RPMI7951 (cell line): ENCODE measurements at places on chromosomes 3 and 15. TPM values are rescaled to one million over a fixed set of nuclear protein-coding genes. Genes with fewer than 3 reads are reported as not detected.

DNA sequence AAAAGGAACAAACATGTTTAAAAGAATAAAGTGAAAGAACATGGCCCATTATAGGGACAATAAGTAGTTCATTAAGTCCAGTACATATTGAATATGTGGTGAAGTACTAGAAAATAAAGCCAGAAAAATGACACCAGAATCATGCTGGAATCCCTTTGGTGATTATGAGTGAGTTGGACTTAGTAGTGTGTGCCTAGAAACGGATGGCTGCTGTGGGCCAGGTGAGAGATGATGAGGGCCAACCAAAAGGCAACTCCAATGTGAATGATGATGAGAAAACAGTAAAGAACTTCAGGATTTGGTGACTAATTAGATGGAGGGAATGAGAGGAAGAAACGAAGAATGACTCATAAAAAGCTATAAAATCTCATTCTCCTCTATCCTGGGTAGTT lies 3.3 kb downstream of the CRYGS start:
- DNase-seq: peak; percentile 14

- no peak for DNase-seq
Measured at GRCh38 chr3:172102883-172103310, 63.5 kb downstream of the FNDC3B start.

DNA sequence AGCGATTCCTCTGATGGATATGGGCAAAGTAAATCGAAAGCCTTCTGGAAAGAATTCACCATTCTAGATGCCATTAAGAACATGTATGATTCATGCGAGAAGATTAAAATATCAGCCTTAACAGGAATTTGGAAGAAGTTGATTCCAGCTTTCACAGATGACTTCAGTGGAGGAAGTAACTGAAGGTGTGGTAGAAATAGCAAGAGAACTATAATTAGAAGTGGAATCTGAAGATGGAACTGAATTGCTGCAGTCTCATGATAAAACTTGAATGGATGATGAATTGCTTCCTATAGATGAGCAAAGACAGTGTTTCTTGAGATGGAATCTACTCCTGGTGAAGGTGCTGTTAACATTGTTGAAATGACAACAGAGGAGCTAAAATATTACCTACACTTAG lies 30.1 kb upstream of the TBC1D23 start:
- DNase-seq: no peak

GRCh38 chr3:67329358-67329757 lies 325.1 kb downstream of the SUCLG2 start:
- no peak for DNase-seq

NECTIN3 gene
- total RNA-seq: 50.1 and 57.0 TPM in 2 replicates

DNA sequence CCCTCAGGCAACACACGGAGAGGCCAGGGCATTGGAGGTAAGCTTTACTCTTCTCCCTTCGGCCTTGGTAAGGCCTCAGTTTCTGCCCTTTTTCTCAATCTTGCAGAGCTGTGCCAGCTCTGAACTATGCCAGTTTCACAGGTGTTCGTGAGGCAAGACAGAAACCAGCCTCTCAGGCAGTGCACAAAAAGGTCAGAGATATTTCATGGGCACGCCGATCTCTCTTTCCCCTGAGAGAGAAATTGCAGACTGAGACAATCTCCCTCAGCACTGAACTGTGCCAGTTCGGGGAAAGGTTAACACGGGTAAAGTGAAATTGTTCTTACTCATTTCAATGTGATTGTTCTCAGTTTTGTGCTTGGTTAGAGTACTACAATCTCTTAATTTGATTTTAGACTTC lies 88.5 kb downstream of the GMNC start:
- DNase-seq: no peak

- DNase-seq: peak; percentile 97
Measured at GRCh38 chr3:129399145-129399894, 29.1 kb downstream of the EFCAB12 start.

DNA sequence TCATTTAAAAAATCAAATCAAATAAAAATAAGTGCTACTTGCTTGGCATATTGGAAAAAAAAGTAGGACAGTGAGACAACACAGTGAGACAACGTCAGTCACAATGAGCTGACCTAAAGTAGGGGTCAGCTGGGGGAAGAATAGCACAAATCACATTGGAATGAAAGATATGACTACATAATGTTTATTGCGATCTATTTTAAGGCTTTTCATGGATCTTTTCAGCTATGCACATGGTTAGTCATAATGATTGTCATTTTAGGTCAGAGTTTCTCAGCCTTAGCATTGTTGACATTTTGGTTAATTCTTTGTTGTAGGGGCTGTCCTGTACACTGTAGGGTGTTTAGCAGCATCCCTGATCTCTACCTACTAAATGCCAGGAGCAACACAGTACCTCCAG lies 44.5 kb downstream of the CMSS1 start:
- DNase-seq: peak; percentile 64

DNA sequence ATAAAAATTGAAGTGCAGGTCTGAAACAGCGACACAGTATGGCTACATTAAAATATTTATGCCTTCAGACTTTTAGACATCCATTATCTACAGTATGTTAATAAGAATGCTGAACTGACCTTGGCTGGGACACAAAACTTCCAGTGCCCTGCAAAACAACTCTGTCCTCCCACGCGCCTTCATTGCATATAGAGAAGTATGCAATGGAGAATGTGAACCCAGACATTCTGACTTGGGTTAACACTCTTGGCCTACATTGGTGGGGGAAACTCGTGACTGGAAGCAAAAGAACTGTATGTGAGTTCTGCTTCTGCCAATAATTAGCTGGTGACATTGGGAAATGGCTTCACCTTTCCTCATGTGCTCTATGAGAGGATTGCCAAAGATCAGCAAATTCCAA lies 110.5 kb upstream of the SLC24A5 start:
- DNase-seq: no peak

SHC4 gene
- total RNA-seq: 1.2 and 1.9 TPM in 2 replicates

DNA sequence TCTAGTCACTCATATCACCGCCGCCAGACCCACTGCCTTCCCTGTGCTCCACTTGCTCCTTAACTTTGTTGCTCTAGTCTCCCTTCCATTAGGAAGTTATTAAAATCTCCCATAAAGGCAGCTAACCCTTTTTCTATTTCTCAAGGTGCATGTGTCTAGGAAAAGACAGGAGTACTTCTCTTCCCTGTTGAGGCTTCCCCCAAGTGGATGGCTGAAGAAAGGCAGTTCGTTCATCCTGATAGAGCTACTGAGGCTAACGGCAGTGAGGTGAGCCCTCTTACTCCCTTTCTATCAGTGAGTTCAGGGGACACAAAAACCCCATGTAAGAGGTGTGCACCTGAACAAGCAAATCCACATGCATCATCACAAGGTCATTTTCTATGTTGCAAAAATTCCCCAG lies 397.8 kb downstream of the IGSF11 start:
- no peak for DNase-seq

SLC51A gene
- total RNA-seq: not detected in 2 replicates

- no peak for DNase-seq
Measured at GRCh38 chr3:145737952-145738351, 423.0 kb downstream of the PLOD2 start.

- no peak for DNase-seq
Measured at GRCh38 chr3:61008153-61008997, 242.9 kb downstream of the FHIT start.

DNA sequence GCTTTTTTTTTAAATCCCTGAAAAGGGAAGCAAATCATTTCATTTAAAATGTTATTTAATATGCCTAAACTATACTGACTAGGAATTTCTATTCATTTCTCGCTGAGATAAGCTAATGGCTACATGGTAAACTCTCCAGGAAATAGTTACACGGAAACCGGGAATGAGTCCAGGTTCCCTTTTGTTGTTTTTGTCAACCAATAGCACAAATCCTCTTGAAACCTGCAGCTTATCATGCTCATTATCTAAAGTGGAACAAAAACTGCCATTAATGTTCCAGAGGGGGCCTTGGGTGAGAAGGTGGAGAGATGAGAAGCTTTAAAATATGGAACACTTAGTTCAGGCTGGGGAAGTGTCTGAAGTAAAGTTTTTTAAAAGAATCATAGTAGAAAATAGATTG lies 113.5 kb upstream of the ALCAM start:
- DNase-seq: no peak

ANP32A gene
- 95.6 and 119 TPM in 2 replicates for total RNA-seq

- peak; percentile 70 for DNase-seq
Measured at GRCh38 chr15:40859206-40859851, 14.7 kb downstream of the RHOV start.

GRCh38 chr3:17765819-17766472 lies 23.5 kb upstream of the TBC1D5 start:
- DNase-seq: no peak

KBTBD12 gene
- total RNA-seq: not detected in 2 replicates

AADAC gene
- total RNA-seq: 0.12 and 0.49 TPM in 2 replicates

WNT5A gene
- 193 and 213 TPM in 2 replicates for total RNA-seq

- DNase-seq: peak; percentile 77
Measured at GRCh38 chr3:130892759-130893375, 1.0 kb upstream of the ATP2C1 start.

FAM131A gene
- 10.6 and 12.0 TPM in 2 replicates for total RNA-seq

GRCh38 chr15:53658827-53659555 lies 100.5 kb downstream of the WDR72 start:
- DNase-seq: no peak

DNA sequence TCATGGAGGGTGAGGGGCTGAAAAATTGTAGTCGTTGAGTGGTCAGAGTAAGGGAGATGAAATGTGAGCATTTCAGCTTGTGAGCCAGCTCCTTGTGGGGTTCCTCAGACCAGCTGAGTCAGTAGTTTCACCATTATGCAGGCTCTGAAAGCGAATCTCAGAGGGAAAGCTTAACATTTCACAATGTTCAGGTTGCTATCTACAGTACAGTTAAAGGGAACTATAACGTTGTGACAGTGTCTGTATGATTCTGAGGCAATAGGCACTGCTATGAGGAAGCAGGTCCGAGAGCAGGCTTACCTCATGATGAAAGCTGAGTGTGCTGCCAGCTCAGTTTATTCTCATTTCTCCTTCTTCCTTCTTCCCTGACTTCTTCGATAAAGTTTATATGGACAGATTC lies 469.6 kb downstream of the EDEM1 start:
- DNase-seq: no peak

LINGO1 gene
- total RNA-seq: not detected in 2 replicates

DNA sequence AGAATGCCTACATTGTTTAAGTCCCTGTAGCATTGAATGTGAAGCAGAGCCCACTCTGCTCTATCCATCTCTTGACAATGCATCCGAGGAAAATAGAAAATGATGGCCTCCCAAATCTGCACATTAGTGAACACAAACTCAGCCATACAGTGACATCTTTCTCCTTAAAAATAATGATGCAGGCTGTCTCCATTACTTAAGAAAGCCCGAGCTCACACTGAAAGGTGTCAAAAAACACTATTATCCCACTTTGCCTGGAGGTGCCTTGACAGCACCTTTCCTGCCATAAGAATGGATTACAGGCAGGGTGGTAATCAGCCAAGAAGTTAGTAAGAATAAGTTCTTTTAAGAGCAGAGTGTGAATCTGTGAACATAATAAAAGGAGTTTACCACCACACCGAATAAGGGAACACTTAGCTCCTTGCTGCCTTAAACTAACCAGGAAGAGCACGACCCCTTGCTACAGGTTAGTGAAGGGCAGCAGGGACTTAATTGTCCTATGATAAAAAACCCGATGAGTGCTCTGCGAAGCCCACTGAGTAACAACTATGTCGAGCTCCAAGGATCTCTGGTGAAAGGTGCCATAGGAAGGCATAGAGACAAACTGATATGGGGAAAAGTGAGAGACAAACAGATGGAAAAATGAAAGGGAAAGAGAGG lies 123.2 kb upstream of the TUSC7 start:
- DNase-seq: no peak

DNA sequence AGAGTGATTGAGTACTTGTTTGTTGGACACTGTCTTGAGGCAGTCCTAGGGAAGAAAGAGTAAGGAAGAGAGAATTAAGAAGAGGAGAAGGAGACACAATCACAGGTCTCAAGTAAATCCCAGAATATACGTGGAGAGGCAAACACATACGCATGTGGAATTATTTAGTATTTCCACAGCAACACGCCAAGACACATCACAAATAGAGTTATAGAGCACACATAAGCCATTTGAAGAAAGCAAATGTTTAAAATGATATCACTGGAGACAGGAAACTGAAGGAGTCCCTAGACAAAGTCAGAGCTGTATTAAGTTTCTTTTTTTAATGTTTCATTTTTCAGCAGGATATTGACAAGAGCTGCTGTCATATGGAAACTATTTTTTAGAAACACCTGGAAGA lies 206.1 kb upstream of the LRIG1 start:
- DNase-seq: no peak

GRCh38 chr15:58918239-58918638 lies 15.2 kb downstream of the SLTM start:
- DNase-seq: no peak

C15orf62 gene
- total RNA-seq: not detected in 2 replicates

DNA sequence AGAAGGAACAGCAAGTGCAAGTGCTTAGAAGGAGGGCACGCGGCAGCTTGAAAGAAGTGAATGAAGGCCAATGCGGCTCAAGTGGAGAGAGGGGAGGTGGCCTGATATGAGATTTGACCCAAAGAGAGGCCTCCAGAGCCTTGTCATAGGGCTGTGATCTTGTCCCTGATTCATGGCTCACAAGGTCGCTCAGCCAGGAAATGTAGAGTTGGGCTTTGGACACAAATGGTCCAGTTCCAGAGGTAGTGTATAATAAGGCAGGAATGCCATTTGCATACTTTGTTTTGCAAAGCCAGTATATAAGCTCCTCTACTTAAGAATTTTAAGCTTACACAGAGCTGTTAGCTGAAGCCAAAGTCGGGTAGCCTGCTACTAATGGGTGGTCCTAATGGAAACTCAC lies 33.7 kb downstream of the HGD start:
- DNase-seq: no peak

- no peak for DNase-seq
Measured at GRCh38 chr3:186519021-186519658, 25.0 kb downstream of the CRYGS start.

MYH15 gene
- total RNA-seq: 0.20 and 0.24 TPM in 2 replicates

DNA sequence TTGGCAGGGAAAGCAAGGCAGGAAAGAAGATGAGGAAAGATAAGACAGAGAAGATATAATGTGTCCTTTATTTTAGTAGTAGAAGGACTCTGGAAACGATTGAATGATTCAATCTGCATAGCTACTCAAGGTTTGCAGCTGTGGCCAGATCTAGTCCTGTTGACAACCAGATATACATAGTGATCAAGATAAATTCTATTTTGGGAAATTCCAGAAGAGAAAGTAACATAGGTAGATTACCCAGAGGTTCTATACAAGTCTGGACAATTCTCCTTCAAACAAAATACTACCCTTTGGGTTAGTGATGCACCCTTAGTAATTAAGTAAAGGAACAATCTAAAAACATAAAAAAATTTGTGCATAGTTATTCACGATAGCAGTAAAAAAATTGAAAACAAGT lies 9.4 kb downstream of the TERC start:
- no peak for DNase-seq

GPR149 gene
- not detected in 2 replicates for total RNA-seq
